ENCODE measurements at places on chromosomes 3 and 15. TPM values are rescaled to one million over a fixed set of nuclear protein-coding genes. Genes with fewer than 3 reads are reported as not detected.

The SNTN gene
- not detected for polyA plus RNA-seq

The IGF2BP2 gene
- polyA plus RNA-seq, result 0.46 TPM

DNA sequence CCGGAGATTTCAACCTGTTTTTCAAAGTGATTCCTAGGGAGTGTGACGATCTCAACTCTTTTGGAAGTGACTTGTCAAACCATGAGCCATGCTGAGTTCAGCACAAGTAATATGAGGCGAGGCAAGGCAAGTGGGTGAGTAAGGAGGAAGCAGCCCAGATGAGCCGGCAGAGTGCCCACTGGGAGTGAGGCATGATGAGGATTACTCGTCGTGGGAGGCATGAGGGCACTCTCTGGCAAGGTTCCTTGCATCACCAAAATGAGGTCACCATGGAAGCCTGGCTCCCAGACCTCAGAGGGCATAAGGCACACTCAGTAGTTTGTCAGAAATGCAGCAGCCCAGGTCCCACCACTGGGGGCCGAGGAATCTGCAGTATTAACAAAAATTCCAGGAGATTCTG is 636.1 kb downstream of the MAGI1 start:
- DNase-seq, result no peak

GRCh38 chr3:13414040-13414729 is 5.9 kb downstream of the NUP210 start:
- no peak for DNase-seq

GRCh38 chr3:58204720-58205119 is 6.1 kb downstream of the DNASE1L3 start:
- DNase-seq, result no peak

DNA sequence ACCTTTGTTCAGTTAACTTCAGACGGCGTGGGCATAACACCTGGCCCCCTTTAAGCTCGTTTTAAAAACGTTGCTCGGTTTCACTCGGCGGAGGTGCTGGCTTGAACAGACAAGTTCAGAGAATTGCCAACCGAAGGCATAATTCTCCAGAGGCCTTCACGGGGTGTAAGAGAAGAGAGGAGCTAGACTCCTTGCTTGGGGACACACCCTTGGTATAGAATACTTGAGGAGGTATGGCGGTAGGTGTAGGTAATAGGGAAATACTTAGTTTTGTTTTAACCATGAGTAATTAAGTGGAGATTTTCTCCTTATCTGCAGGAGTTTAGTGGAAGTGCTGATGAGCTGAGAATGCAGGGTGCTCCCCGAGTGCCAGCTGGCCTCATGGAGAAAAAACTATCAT is 921 bp downstream of the FBXL2 start:
- DNase-seq, result peak; percentile 52

DNA sequence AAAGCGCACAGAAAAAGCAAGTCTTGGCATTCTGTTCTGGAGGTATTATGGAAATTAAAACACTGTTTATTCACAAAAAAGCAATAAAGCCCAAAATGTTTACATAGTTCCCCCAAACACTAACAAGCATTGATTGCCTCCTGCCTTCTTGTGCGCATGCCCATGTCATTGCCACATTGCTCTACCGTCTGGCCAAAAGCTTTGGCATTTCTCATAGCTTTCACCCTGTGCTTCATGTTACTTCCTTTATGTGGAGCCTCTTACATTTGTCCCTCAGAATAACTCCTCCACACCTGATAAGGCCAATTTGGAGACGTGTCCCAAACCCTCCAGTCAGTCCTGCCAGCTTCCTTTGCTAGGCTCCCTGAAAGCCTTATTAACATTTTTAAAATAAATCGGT is 680.8 kb downstream of the GBE1 start:
- DNase-seq, result no peak

GRCh38 chr3:81938681-81939080 is 177.2 kb upstream of the GBE1 start:
- no peak for DNase-seq

DNA sequence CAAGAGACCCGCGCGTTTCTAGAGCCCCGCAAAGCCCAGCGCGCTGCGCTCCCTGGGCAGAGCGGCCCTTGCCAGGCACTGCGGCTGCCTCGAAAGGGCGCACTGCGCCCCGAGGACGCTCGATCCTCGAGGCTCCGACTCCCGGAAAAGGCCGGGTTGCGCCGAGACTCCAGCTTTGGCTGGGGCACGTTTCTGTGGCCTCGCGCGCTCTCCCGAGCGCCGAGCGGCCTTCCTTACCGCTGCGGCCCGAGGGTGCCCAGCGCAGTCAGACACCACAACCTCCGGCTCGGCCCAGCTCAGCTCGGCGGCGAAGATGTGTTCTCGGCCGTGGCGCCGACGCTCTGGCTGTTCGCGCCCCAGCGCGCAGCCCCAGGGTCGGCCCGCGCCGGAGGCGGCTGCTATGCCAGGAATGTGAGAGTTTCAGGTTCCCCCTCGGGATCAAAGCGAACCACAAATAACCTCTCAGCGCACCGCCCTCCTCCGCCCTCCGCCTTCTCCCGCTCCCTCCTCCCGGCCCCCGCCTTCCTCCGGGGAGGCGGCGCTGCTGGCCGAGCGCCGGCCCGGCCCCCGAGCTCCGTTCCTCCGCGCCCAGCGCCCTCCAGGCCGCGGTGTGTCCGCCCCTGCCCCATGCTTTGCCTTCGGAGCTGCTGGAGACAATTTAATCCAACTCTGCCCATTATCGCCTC is at the start of gene AMOTL2:
TSS of gene AMOTL2 (minus strand) at position 343 of the 686 bp plus-strand sequence. CDS start 3,014 bp downstream, outside the sequence.
- peak; percentile 89 for DNase-seq

The EFCC1 gene
- polyA plus RNA-seq, result 0.97 TPM

GRCh38 chr3:146078031-146078430 is 83.0 kb downstream of the PLOD2 start:
- DNase-seq, result no peak

DNA sequence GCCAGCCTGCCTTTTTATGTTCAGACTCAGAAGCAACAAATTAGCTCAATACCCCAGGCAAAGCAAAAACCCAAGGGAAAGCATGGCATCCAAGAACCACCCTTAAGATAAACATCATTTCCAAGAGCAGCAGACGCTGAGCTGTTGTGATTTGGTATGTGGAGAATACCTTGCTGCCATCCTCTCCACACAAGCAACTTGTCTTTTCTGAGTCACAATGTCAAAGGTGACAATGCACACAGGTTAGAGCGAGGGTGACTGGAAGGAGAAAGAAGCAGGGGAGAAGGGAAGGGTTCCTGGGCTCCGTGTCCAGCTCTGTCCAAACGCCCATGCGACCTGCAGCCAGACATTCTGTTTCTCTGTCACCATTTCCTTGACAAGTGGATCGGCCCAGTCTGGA is 6.0 kb downstream of the PCSK6 start:
- no peak for DNase-seq

The LCMT2 gene
- polyA plus RNA-seq, result 9.2 TPM

The EFHB gene
- polyA plus RNA-seq, result 2.4 TPM

The CEP70 gene
- polyA plus RNA-seq, result 11.1 TPM

- no peak for DNase-seq
These were observed 138.9 kb downstream of the APBA2 start for GRCh38 chr15:29024662-29025061.

- DNase-seq, result no peak
These were observed 480.5 kb upstream of the ARRDC4 start for GRCh38 chr15:97479957-97480356.

- DNase-seq, result no peak
These were observed 17.9 kb upstream of the SQOR start for GRCh38 chr15:45616901-45617323.

GRCh38 chr15:78440375-78441373 is 2.7 kb downstream of the IREB2 start:
- DNase-seq, result no peak

DNA sequence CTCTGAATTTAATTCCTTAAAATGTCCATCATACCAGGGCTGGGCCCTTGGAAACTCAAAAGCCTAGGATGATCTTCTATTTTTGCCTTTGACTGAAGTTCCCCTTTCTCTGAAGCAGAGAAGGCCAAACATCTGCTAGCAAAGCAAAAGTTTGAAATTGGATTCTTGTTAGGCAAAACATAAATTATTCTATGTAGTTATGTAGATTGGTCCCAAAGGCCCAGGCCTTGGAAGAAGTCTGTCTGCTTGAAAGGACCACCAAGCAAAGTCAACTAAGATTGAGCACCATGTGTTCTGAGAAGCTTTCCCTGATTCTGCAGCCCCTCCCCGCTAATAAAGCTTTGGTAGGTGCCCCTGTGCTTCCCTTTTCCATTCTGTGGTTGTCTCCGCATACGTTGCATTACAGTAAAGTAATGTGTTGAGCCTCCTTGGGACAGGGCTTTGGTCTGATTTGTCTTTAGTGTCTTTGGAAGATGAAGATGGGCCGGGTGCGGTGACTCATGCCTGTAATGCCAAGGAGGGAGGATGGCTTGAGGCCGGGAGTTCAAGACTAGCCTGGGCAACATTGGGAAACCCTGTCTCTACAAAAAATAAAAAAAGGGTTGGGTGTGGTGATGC is 56.4 kb downstream of the RPL39L start:
- no peak for DNase-seq

The EPHB1 gene
- polyA plus RNA-seq, result 3.4 TPM

GRCh38 chr3:45741742-45742460 is 52.7 kb downstream of the SACM1L start:
- DNase-seq, result no peak

The DLEC1 gene
- polyA plus RNA-seq, result 0.19 TPM

DNA sequence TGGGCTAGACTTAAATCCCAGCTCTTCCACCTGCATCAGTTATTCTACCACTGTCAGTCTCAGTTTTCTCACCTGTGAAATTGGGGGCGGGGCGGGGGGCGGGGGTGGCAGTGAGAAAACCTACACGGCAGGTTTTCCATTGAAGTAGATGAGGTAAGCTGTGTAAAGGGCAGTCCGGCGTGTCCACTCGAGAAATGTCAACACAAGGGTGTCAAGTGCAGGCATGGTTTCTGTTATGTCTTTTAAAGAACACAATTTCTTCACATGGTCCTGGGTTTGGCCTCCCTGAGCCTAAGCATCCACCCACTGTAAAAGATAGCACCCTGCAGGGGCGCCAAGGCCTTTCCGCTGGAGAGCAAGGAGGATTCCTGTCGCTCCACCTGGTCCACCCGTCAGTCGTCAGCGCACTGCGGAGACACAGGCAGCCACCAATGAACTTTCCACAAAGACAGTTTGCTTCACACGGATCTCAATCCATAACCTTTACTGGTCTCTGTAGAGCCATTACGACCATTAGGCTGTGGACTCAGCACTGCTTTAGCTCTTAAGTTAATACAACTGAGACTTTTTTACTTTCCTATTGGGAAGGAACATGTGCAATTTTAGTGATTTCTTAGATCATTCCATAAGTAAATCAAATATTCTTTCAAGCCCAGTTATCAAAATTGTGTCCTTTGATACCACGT is 99.5 kb upstream of the FOXB1 start:
- no peak for DNase-seq

GRCh38 chr3:188964957-188965356 is 206.8 kb upstream of the TPRG1 start:
- no peak for DNase-seq

DNA sequence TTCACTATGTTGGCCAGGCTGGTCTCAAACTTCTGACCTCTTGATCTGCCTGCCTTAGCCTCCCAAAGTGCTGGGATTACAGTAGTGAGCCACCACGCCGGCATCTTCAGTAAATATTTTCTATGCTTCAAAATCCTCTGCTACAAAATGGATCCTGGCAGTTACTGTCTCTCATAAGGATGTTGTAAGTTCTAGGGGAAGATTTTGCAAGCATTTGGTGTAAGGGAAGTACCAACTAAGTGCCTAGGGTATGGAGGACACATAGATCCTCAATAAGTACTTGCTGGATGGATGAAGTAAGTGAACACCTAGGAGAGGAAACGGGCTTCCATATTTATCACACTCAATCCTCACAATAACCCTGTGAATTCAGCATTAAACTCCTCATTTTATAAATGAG is 6.6 kb downstream of the TM4SF4 start:
- DNase-seq, result no peak

The TLR9 gene
- polyA plus RNA-seq, result 0.19 TPM

Measured in brain (organoid and tissue), 16 donors.